Hematopoietic multipotent progenitor cell treated with erythropoietin and hydrocortisone succinate and interleukin-3 and kit ligand, for 4 days (in vitro differentiated cells): ENCODE measurements at places on chromosomes 1 and 21.

GRCh38 chr1:2267051-2267830 lies 39.1 kb downstream of the SKI start:
- no peak for DNase-seq

DNA sequence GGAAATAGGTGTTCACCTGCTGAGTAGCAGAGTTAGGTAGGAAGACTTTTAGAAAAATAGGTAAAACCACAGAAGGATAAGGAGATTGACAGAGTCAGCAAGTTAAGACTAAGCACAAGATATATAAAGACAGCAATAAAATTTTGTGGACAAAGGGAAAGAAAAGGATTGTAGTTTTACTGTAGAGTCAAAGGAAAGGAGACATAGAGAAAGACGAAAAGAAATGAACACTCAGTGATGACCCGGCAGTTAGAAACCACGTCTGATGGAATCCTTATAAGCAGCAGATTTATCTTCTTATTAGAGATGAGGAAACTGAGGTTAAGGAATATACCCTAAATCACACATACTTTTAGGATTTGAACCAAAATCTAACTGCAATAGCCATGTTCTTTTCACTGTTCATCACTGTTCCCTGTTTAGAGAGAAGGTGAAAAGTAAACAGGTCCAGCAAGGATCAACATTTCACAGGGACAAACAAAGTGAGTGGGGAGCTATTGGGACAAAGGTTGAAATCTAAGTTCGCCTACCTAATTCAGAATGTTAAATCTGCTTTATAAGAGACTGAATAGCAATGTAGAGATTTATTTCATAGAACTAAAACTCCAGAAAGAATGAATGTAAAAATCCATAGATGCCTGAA lies 6.8 kb downstream of the FRRS1 start:
- DNase-seq: no peak

DNA sequence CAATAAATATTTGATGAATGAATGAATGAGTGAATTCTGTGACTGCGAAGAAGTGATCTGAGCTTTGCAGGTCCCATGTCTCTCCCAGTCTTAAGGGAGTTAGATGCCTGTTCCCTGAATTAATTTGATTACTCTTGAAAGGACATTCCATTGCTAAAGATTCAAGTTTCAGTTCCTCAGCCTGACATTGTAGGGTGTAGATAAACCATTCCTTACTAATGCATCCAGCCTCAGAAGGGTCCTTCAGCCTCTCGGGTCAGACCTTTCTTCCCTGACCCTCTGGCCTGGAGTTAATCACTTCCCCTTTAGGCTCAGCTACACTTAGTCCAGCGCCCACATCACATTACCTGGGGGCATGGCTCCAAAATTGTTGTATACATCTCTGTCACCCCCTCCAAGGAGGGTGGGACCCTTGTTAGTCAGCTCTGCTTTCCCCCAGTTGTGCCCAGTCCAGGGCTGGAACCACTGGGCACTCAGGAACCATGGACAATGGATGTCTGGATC lies 2.6 kb downstream of the INSRR start:
- no peak for DNase-seq

GRCh38 chr1:59751801-59752200 lies 62.9 kb upstream of the HOOK1 start:
- DNase-seq: no peak

- no peak for DNase-seq
These were observed 5.4 kb upstream of the OPTC start for GRCh38 chr1:203488539-203488938.
